Endothelial cell (in vitro differentiated cells): ENCODE measurements at places on chromosomes 1 and 21. TPM values are rescaled to one million over a fixed set of nuclear protein-coding genes. Genes with fewer than 3 reads are reported as not detected.

GRCh38 chr1:67571406-67571805, 113.6 kb upstream of the GADD45A start:
- no peak overlapping the region for H3K27ac ChIP-seq
- H3K4me3 ChIP-seq, result no peak overlapping the region

DNA sequence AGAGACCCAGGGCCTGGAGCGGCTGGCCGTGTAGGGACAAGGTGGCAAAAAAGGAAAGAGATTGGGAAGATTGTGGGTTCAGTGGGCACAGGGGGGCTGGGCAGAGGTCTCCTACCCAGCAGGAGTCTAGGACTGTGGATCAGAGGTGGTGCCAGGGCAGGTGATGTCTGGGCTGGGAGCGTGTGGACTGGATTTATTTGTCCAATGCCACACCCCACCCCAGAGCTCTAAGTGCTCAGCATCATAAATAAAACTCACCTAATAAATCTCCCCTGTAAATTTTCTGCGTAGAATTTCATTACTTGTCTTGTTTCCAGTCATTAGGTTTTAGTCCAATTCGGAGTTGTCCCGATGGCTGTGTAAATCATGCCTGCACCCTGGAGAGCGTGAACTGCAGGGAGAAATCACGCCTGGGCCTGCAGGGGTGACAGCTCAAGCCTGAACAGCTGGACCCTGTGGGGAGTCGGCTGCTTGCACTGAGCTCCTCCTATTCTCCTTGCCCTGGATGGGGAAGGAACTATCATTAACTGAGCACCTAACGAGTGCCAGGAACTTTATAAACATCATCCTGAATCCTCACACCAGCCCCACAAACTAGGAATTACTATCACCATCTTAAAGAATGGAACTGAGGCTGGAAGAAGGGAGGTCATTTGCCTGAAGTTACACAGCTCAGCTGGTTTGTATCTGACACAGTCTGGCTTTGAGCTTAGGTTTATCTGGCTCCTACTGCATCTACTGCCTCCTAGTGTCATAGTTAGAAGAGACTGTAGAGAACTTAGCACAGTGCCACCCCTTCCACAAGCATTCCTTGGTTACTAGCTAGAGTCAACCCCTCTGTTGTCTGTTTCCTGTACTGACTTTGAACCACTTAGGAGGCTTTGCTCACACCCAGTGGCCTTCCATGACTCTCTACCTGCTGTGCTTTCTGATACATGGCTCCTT, 25.0 kb upstream of the POU3F1 start:
- no peaks in the 10 kb centered on the region for H3K36me3 ChIP-seq
- peaks cover 11% of the 10 kb centered on the region for H3K4me1 ChIP-seq
- peaks cover 4% of the 10 kb centered on the region for H3K27me3 ChIP-seq
- peak overlapping the region; percentile 43 for H3K27ac ChIP-seq
- no peak for DNase-seq
- H3K4me3 ChIP-seq, result no peak overlapping the region

- no peak for DNase-seq
- H3K27ac ChIP-seq, result no peak overlapping the region
- H3K4me1 ChIP-seq, result no peaks in the 10 kb centered on the region
- no peaks in the 10 kb centered on the region for H3K36me3 ChIP-seq
- H3K4me3 ChIP-seq, result no peak overlapping the region
Observed at GRCh38 chr1:87473203-87473661, 144.6 kb downstream of the LMO4 start.

- peaks cover 24% of the 10 kb centered on the region for H3K27me3 ChIP-seq
- DNase-seq, result peak; percentile 51
- H3K27ac ChIP-seq, result peak within 1 kb of the TSS; percentile 11
- peaks cover 22% of the 10 kb centered on the region for H3K4me1 ChIP-seq
Observed at GRCh38 chr21:41953831-41954653, at the start of gene C2CD2. Gene C2CD2, minus strand, starts transcription at chr21:41954018. Its CDS starts 370 bp downstream, at chr21:41953648.

DNA sequence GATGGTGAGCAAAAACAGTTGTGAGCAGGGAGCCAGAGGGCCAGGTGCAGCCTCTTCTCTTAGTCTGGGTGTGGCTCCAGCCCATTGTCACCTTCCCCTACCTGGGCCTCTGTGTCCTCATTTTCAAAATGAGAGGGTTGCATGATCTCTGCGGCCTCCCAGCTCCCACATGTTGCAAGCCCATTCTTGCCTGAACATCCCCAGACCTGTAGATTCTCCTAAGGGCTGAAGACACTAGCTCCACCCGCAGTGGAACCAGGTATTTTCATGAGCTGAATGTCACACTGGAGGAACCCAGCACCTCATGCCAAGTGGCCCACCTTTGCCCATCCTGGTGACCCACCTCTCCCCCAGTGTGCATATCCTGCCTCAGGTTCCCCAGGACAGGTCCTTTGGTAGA, 12.3 kb downstream of the IKBKE start:
- H3K27me3 ChIP-seq, result peaks cover 3% of the 10 kb centered on the region
- H3K4me3 ChIP-seq, result no peak overlapping the region
- peaks cover 12% of the 10 kb centered on the region for H3K4me1 ChIP-seq
- H3K27ac ChIP-seq, result no peak overlapping the region

- H3K27ac ChIP-seq, result no peak overlapping the region
- H3K36me3 ChIP-seq, result no peaks in the 10 kb centered on the region
- no peaks in the 10 kb centered on the region for H3K27me3 ChIP-seq
- H3K4me1 ChIP-seq, result peaks cover 5% of the 10 kb centered on the region
- H3K4me3 ChIP-seq, result no peak overlapping the region
Observed at GRCh38 chr1:97457446-97458089, 463.3 kb downstream of the DPYD start.

DNA sequence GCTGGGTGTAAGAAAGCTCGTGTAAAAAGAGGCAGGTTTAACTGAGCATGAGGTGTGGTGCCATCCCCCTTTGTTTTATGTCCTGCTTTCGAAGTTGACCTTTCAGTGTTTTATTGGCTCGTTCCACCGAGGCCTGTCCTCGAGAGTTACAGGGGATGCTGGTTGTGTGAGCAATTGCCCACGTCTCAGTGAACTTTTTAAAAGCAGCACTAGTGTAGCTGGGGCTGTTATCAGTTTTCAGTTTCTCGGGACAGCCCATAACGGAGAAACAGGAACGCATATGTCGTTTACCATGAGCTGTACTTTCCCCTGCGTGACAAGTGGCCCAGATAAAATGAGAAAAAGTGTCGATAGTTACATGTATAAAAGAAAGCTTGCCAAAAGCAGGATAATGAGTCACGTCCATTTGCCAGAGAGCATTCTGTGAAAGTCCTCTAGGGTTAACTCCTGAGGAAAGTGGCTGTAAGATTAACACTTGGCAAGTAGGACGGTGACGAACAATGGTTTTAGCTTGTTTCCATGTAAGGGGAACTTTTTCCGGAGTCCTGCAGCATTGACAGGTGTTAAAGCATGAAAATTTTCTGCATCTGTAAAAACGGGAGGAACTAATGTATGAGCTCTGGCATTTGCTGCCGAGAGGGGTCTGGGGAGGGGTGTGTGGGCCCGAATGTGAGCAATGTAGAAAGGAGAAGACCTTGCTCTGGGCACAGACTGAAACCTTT, 7.8 kb upstream of the LRRC47 start:
- no peak overlapping the region for H3K4me3 ChIP-seq
- peaks cover 4% of the 10 kb centered on the region for H3K36me3 ChIP-seq
- no peak overlapping the region for H3K27ac ChIP-seq
- H3K4me1 ChIP-seq, result no peaks in the 10 kb centered on the region
- no peak for DNase-seq

- H3K27ac ChIP-seq, result no peak overlapping the region
- H3K4me3 ChIP-seq, result no peak overlapping the region
- no peaks in the 10 kb centered on the region for H3K4me1 ChIP-seq
- peaks cover 6% of the 10 kb centered on the region for H3K27me3 ChIP-seq
- peak; percentile 89 for DNase-seq
Observed at GRCh38 chr1:201703621-201704438, 125.1 kb upstream of the IPO9 start.

Gene OR2L8
- not detected for total RNA-seq

DNA sequence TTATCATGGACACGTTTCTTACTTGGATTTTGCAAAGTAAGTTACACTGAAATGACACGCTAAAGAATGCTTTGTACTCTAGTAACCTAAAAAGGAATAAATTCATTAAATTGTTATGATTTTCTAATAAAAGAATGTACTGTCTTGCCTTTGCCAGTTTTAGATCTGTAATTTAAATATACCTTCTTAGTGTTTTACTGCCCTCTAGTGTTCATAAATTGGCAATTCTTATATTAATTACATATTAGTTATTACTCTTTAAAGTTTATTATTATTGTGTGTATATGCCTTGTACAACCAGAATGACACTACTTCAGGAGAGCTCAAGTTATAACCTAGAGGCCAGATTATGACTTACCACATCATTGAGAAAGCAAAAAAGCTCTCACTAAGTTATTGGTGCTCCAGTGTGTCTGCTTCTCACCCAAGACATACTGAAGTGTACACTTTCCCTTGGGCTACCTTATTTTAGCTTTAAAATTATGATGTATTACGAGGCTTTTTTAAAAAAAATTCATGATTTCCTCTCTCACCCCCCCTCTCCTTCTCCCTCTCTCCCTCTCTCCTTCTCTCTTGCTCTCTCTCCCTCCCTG, 169.9 kb downstream of the HS2ST1 start:
- no peaks in the 10 kb centered on the region for H3K27me3 ChIP-seq
- no peak overlapping the region for H3K4me3 ChIP-seq
- no peaks in the 10 kb centered on the region for H3K36me3 ChIP-seq
- H3K4me1 ChIP-seq, result no peaks in the 10 kb centered on the region
- no peak for DNase-seq
- no peak overlapping the region for H3K27ac ChIP-seq

Gene HUNK
- 19.3 TPM for total RNA-seq

Gene GPR25
- not detected for total RNA-seq

DNA sequence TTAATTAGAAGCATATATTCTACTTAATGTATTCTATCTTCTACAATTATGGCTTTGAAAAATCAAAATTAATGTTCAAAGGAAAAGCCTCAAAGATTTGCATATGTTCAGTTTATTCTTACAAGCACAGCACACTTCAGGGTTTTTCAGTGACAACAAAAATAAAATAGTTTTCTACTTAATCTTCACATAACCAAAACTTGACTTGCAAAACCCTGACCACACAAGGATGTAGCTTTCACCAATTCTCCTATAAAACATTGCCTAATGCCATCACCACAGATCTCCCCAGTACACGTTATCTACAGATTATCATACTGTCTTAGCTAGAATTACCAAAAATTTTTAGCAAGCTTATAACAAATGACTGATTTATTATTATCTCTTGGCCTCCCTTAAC, 23.3 kb downstream of the LPAR3 start:
- H3K4me1 ChIP-seq, result no peaks in the 10 kb centered on the region
- no peak for DNase-seq
- no peaks in the 10 kb centered on the region for H3K36me3 ChIP-seq
- no peak overlapping the region for H3K4me3 ChIP-seq
- H3K27ac ChIP-seq, result no peak overlapping the region

DNA sequence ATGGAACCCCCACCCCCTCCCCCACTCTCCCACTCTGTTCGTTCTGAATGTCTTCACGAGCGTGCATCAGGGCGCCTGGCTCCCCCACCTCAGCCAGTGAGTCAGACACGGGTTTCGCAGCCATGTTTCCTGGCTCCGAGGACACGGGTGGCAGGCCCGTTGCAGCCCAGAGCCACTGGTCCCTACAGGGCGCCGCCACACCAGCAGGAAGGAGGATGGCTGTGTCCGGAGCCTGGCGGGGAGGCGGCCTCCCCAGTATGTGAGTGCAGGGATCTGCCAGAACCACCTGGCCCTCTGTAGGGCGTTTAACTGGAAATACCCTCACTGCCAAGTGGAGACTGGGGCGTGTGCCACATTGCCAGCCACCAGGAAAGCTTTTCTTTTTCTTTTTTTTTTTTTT, 18.5 kb downstream of the CSTB start:
- no peak overlapping the region for H3K27ac ChIP-seq
- H3K4me1 ChIP-seq, result no peaks in the 10 kb centered on the region
- H3K27me3 ChIP-seq, result peaks cover 9% of the 10 kb centered on the region

DNA sequence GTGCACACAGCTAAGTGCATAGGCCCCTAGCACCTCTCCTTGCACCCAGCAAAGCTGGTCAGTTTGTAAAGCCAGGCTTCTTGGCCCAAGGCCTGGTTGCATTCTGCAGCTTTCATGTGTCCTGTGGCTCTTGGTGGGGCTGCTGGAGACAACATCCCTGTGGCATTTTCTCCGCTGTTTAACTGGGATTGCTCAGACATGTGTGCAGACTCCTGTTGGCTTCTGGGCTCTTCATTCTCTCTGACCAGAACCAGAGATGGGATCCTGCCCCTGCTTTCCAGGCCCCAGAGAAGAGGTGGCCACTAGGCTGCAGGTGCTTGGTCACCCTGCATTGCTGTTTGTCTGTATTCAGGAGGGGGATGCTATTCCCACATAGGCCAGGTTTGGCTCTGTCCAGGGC, 50.8 kb downstream of the FAM78B start:
- H3K4me1 ChIP-seq, result no peaks in the 10 kb centered on the region
- H3K27me3 ChIP-seq, result no peaks in the 10 kb centered on the region
- no peaks in the 10 kb centered on the region for H3K36me3 ChIP-seq
- DNase-seq, result no peak
- no peak overlapping the region for H3K4me3 ChIP-seq
- no peak overlapping the region for H3K27ac ChIP-seq

- no peak overlapping the region for H3K27ac ChIP-seq
- no peaks in the 10 kb centered on the region for H3K27me3 ChIP-seq
- H3K4me3 ChIP-seq, result no peak overlapping the region
- DNase-seq, result no peak
Observed at GRCh38 chr1:14136152-14136763, 436.3 kb downstream of the PRDM2 start.

Gene RHD
- total RNA-seq, result 0.38 TPM

Gene DENND2D
- 3.6 TPM for total RNA-seq

DNA sequence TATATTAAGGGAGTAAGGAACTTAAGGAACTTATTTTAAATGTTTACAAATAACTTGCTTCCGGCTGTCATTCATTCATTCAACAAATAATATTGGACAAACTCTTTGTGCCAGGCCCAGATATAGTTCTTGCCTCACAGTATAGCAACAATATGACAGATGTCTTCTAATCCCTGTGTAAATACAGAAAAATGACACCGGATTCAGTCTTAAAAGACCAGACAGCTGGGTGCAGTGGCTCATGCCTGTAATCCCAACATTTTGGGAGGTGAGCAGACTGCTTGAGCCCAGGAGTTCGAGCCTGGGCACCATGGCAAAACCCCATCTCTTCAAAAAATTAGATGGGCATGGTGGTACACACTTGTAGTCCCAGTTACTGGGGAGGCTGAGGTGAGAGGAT, 23.7 kb downstream of the EIF2B3 start:
- H3K27ac ChIP-seq, result no peak overlapping the region
- no peak overlapping the region for H3K4me3 ChIP-seq
- H3K36me3 ChIP-seq, result no peaks in the 10 kb centered on the region
- H3K4me1 ChIP-seq, result no peaks in the 10 kb centered on the region

Gene ADAMTS4
- 56.8 TPM for total RNA-seq
